ENCODE measurements at places on chromosomes 1 and 21. TPM values are rescaled to one million over a fixed set of nuclear protein-coding genes. Genes with fewer than 3 reads are reported as not detected.

Gene KISS1
- total RNA-seq, result not detected

GRCh38 chr1:237583756-237584155 lies 307.0 kb downstream of the ZP4 start:
- DNase-seq, result no peak

- peak; percentile 56 for DNase-seq
These were observed at the start of gene GSTM2 for GRCh38 chr1:109667452-109668122. Gene GSTM2, plus strand, starts transcription at chr1:109668057. Its CDS starts 59 bp downstream, at chr1:109668116.

DNA sequence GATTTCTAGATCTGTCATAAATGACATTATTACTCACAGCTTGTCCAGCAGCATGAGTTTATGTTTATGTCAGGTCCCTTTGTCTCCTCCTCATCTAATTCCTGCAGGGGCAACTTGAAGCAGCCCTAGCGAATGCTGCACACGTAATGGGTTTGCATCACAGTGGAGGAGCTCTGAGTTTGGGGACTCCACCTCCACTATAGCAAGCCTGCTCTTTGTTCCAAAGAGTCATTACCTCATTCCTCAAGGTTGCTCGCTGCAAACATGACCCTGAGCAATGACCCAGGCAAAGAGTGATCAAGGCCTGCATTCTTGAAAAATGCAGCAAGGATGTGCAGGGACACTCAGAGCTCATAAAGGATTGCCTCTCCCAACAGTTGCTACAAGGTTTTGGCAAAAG lies 261.9 kb downstream of the HHIPL2 start:
- DNase-seq, result no peak

GRCh38 chr1:26553942-26554682 lies 24.6 kb downstream of the RPS6KA1 start:
- no peak for DNase-seq

All from CD8-positive, alpha-beta T cell (primary cell).